Right forelimb (tissue), 1 donor: ENCODE measurements at places on chromosomes 2 and 18.

DNA sequence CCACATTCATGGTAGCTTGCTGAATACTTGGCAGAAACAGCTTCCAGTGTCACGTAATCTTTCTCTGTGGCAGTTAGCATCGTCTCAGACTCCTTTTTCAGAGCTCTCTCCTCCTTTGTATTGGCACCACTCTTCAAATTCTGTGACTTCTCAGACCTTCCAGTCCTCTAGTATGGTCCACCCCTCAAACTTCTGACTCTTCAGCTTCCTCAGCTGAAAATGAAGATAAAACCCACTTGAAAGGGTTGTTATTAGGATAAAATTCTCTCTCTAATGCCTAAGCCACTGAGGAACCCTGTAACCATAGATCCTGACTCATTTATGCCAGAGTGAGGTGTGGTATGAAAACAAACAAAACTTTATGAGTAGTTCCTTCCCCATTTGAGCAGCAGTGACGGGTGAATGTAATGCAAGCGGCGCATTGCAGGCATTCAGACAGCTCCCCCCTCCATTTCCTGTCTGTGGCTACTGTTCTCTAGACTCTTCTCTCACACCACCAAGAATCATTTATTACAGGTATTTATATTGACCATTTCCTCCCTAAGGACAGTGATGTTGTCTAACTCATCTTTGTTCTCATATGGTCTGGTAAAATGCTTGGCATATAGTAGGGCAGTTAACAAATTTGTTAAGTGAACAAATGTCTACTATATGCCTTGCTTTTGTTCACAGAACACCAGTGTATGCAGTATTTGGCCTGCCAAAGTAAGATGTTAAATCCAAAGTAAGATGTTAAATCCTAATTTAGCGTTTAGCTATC lies 35.3 kb downstream of the GALNT1 start:
- no peak for DNase-seq

GRCh38 chr2:60706021-60706420 lies 50.0 kb upstream of the PAPOLG start:
- no peak for DNase-seq

- no peak for DNase-seq
Measured at GRCh38 chr2:165791421-165792103, 2.5 kb downstream of the GALNT3 start.

DNA sequence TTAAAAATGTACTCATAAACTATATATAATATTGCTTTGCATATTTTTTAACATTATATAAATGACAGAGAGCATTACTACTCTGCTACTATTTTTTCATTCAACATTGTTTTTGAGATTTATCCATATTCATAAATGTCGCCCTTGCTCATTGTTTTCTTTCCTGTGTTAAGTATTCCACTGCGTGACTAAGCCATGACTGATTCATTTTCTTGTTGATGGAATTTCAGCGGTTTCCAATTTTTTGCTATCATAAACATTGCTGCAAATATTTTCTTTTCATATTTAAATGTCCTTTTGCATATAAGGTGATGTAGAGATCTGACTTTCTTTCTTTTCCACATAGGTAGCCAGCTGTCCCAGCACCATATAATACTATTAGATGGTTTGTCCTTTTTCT lies 57.6 kb downstream of the SFXN5 start:
- no peak for DNase-seq

GRCh38 chr2:128284037-128284441 lies 34.6 kb downstream of the HS6ST1 start:
- DNase-seq, result no peak

GRCh38 chr2:10646153-10646552 lies 43.6 kb downstream of the NOL10 start:
- no peak for DNase-seq

DNA sequence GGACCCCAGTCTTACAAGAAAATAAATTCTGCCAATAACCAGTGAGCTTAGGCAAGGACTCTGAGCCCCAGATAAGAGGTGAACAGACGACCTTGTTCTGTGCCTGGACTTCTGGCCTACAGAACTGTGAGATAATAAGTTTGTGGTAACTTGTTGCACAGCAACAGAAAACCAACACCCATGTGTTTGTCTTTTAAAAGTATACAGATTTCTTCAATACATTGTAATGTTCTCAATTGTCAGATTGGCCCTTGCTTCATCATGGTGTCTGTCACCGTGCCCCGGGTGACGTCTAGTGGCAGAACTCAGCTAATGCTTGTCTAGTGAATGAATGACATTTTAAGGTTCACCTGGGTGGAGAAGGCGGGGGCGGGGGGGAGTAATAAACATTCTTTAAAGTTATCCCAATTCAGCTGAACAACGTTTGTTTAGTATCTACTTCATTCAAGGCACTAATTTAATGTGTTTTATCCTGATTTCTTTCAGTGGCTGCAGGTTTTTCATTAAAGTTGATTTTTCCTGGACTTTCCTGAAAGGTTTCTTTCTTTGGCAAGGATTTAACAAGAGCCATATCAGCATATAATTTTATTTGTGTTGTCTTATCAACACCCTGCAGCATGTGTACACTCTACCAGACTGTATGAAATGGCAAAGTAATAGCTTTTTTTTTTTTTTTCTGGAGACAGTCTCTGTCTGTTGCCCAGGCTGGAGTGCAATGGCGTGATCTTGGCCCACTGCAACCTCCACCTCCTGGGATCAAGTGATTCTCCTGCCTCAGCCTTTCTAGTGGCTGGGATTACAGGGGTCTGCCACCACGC lies 123.8 kb upstream of the DLX2 start:
- no peak for DNase-seq

- no peak for DNase-seq
Measured at GRCh38 chr2:121670181-121670580, 20.9 kb upstream of the CLASP1 start.

DNA sequence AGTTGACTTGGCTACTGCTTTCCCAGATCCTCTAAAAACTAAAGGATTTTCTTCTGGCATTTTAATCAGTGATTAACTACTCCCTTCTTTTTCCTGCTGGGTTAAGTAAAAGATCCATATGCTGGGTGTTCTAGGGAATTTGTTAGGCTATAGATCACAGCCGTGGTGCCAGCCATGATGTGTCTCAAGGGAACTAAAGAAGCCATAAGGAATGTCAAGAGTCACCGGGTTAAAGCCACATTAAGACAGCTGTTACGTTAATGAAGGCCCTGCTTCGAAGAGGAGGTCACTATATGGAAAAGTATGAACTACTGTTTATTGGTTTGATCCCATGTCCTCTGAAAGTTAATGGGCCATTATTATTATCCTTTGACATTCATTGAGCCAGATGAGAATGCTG lies 70.7 kb downstream of the PAX3 start:
- DNase-seq, result no peak

DNA sequence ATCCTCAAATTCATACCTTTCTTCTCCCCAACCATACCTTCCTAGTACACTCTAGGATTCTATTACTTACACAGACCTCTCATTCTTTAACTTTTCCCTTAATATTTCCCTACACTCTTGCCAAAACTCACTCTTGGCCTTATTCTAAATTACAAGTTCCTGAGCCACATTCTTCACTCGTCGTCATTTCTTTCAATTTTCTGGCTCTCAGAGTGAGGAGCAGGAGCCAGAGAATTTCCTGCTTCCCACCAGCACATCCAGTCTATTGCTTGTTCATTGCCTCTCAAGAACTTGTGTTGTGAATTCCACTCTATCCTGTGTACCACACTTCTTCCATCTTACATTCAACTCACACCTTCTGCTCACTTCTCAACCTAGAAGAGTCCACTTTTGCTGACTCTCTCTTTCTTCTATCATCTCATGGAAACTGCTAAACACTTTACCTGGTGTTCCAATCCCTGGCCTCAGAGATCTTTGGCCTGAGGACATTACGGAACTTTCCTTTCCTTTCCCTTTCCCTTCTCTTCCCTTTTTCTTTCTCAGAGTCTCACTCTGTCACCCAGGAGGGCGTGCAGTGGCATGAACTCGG lies 171.6 kb downstream of the PLCL1 start:
- DNase-seq, result peak; percentile 55

DNA sequence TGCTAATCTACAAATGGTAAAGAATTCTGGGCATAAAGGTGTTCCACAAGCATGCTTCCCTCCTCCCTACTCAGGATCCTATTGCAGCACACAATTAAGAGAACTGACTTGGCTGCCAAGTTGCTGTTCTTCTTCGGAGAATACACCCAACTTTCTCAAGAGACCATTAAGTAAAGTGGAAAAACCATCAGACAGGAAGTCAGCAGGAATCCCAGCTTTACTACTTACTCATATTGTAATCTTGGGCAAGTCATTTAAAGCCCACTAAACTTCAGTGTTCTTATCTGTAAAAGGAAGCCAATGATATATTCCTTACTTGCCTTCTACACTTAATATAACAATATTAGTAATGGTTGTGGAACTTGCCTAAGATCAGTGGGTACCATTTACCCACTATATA lies 37.8 kb downstream of the PSTPIP2 start:
- no peak for DNase-seq

GRCh38 chr18:32922951-32923430 lies 150.2 kb upstream of the KLHL14 start:
- DNase-seq, result no peak

- no peak for DNase-seq
Measured at GRCh38 chr2:210919128-210919527, 362.7 kb downstream of the CPS1 start.

DNA sequence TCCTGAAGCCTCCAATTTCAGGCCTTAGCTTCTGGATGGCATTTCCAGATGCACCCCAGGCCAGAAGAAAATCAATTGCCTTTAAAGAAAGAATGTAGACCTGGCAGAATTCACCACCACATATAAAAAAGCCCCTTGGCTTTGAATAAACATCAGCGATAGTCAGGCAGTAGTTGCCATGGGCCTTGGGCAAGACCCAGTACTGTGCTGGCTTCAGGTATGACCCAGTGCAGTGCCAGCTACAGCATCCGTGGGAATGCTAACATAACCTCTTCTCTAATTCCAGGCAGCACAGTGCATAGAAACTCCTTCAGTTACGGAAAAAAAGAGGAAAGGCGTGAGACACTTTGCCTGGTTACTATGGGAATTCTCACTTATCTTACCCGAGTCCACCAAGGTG lies 539.6 kb upstream of the LRRTM4 start:
- no peak for DNase-seq

GRCh38 chr2:205741256-205741978 lies 59.1 kb downstream of the NRP2 start:
- no peak for DNase-seq

GRCh38 chr2:102736110-102736409 lies 25.8 kb upstream of the TMEM182 start:
- no peak for DNase-seq

GRCh38 chr2:76763276-76763675 lies 758.9 kb downstream of the LRRTM4 start:
- no peak for DNase-seq

- no peak for DNase-seq
Measured at GRCh38 chr18:48851599-48851960, 99.2 kb downstream of the SMAD7 start.

DNA sequence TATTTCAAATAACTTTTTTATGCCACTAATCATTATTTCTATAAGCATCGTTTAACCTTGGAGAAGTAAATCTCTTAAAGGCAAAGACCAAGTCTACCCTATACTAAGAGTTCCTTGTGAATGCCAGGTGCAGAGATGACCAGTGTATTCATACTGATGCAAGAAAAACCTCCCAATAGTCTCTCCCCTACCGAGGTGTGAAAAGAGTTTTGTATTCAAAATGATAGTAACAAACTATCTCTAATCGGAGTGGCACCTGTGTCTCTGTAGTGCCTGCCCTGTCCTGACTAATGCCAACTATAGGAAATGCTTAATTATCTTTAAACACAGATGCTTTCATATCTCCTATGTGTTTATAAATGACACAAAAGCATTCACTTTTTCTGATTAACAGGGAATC lies 798.5 kb downstream of the TRIB2 start:
- DNase-seq, result no peak

- DNase-seq, result no peak
Measured at GRCh38 chr2:170166735-170167134, 11.2 kb upstream of the MYO3B start.

DNA sequence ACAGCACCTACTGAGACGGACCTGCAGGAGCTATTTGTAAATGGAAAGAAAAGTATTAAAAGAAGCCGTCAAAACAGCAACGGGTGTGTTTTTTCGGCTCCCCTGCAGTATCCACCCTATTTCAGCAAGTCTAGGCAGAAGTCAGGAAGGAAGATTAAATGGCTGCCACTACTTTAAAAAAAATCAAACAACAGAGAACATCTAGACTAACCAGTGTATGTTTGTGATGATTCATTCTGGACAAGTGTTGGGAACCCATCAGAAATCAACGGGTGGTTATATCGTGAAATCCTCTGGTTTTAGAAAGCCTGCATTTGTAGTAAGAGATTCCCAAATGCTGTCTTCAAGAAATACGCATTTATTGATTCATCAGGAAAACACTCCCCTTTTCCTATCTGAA lies 9.0 kb downstream of the PMAIP1 start:
- no peak for DNase-seq

DNA sequence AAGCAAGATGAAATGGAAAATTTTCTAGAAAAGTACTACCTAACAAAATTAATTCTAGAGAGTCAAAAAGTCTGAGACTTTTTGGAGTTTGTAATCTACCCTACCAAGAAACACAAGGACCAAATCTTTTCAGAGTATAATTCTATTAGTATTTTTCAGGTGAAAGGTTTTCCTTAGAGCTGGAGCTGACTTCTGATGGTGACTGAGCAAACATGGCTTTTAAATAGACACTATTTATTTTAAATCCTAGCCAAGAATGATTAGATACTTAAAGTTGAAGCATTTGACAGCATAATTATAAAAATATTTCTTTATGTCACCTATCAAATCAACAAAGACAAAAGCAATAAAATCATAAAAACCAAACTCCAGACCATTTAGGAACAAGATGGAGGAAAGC lies 26.6 kb downstream of the ZC3H6 start:
- DNase-seq, result no peak

DNA sequence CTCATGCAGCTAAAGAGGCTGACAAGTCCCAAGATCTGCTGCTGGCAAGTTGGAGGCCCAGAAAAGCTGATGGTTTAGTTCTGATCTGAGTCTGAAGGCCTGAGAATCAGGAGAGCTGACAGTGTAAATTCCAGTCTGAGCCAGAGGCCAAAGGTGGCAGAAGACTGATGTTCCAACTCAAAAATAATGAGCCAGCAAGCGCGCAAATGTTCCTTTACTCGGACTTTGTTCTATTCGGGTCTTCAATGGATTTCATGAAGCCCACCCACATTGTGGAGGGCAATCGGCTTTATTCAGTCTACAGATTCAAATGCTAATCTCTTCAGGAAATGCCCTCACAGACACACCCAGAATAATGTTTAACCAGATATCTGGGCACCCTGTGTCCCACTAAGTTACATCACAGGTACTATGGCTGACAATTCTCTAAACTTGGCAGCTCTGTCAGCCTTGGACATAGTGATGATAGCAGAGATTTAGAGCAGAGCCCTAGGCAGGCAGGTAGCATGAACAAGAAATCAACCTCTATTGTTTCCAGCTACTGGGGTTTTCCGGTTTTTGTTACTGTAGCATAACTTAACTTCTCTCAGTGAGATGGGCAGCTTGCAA lies 318.5 kb downstream of the HRH4 start:
- DNase-seq, result no peak

- DNase-seq, result no peak
Measured at GRCh38 chr2:209790066-209790728, 18.6 kb downstream of the UNC80 start.
